ENCODE measurements at places on chromosomes 2 and 18. TPM values are rescaled to one million over a fixed set of nuclear protein-coding genes. Genes with fewer than 3 reads are reported as not detected.
A peak's percentile ranks its signal among the peaks of the same experiment; 100 is the strongest.

Gene CHST10
- total RNA-seq: 18.0 TPM

Gene TMEM200C
- not detected for total RNA-seq

Gene ONECUT2
- under 0.01 TPM for total RNA-seq

Gene GREB1L
- not detected for total RNA-seq

Gene SCG2
- total RNA-seq: not detected

Gene ZNF385B
- total RNA-seq: not detected

Gene NYAP2
- under 0.01 TPM for total RNA-seq

GRCh38 chr18:2905854-2906703 lies 59.3 kb downstream of the EMILIN2 start:
- DNase-seq: peak; percentile 31

DNA sequence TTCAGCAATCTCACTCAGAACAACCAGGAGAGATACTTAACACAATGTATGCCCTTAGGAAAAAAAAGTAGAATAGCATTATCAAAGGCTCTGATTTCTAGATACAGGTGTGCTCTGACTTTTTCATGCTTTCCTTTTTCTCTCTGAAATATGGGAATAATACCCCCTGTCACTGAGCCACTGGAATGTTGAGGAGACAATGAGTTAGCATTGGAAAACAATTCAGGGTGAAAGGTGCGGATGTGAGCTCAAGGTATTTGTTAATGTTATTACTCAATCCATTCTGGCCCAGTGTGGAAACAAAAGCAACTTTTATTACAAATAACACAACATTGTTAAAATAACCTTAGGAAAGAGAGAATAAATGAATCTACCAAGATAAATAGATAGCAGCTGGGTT lies 228.0 kb downstream of the IKZF2 start:
- DNase-seq: no peak

GRCh38 chr2:171712051-171712450 lies 24.8 kb downstream of the DYNC1I2 start:
- DNase-seq: no peak

- DNase-seq: no peak
Measured at GRCh38 chr2:15145046-15145817, 415.9 kb downstream of the NBAS start.

DNA sequence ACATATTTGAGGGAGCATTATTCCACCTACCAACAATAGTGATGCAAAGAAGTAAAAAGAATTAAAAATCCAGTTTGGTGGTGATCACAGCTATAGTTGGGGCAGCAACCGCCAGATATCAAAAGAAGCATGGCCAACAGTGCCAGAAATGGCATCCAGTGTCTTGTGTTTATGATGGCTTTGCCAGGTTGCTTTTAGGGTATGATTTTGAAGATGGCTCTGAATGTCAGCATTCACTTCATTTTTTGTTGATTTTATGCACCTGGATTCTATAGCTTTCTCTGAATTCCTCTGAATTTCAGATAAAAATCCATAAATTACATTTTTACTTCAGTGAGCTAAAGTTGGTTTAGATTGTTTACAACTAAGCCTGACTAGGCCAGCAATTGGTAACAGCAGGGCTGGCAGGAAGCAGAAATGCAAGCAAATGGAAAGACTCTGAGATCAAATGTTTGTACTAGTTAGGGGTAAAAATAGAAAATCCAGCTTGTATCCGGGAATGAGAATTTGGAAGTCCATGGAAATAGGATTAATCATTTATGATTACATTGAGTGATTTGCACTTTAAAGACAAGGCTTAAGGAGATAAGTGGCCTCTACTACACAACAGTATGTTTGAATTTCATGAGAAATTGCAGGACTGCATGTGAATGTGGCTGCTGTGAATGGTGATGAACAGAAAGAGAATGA lies 40.4 kb downstream of the COL3A1 start:
- DNase-seq: no peak

- no peak for DNase-seq
Measured at GRCh38 chr18:59562751-59563150, 134.5 kb downstream of the CCBE1 start.

GRCh38 chr2:150169237-150169629 lies 318.2 kb downstream of the RND3 start:
- no peak for DNase-seq

- DNase-seq: no peak
Measured at GRCh38 chr2:119704670-119705120, 25.7 kb downstream of the TMEM177 start.

DNA sequence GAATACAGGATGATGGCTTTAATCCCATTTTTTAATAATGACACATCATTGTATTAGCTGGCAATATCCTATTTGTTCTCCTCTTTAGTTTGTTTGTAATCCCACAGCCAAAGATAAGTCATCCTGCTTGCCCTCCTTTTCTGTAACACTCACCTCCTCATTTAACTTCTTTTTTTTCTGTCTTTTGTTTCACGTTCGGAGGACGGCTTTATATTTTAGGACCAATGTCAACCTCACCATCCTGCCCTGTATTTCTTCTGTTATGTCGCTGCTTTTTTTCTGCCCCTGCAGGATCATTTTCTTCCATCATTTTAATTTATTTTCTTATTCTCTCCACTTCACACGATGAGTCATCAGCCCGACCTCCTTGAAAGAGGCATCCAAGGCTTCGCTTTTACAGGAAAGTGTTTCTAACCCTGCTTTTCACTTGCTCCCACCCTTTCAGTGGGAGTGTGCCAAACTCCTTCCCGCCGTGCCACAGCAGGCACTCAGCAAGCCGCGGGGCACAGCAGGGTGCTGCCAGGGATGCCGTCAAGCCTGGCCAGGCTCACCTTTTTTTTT lies 11.4 kb downstream of the RAB31 start:
- no peak for DNase-seq

- DNase-seq: no peak
Measured at GRCh38 chr2:198135481-198135934, 331.1 kb downstream of the PLCL1 start.

- DNase-seq: no peak
Measured at GRCh38 chr2:151816843-151817242, 11.4 kb downstream of the ARL5A start.

All from hematopoietic multipotent progenitor cell (in vitro differentiated cells).